Fibroblast of skin of scalp (primary cell): ENCODE measurements at places on chromosomes 3 and 15.

GRCh38 chr3:95460274-95460673 is 1354.1 kb upstream of the EPHA6 start:
- DNase-seq, result no peak

DNA sequence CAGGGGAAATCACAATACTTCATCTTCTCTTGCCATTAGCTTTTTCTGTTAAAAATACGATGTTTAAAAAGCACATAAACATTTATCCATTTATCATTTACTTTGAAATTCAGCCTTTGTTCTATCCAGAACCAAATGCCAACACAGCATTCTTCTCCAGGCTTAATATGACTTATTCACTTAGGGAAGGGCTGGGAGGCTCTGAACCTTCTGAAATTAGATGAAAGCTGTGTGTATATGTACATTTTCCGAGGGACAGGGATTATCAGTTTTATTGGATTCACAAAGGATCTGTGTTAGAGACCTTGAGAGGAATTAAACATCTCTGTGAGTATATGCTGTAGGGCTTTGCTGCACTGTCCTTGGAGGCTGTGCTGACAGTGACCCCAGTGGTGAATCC is 210.6 kb upstream of the UBE3A start:
- DNase-seq, result no peak

DNA sequence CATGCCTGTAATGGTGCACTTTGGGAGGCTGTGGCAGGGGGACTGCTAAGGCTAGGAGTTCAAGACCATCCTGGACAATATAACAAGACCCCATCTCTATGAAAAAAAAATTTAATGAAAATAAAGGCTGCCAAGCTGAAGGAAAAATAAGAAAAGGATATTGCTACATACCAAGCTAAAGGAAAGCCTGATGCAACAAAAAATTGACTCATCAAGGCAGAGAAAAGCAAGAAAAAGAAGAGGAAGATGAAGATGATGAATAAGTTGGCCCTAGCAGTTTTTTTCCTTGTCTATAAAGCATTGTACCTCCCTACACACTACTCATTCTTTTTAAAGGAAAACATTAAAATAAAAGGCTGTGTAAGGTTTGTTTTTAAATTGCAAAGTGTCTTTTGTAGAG is 441.9 kb upstream of the MDFIC2 start:
- DNase-seq, result no peak

DNA sequence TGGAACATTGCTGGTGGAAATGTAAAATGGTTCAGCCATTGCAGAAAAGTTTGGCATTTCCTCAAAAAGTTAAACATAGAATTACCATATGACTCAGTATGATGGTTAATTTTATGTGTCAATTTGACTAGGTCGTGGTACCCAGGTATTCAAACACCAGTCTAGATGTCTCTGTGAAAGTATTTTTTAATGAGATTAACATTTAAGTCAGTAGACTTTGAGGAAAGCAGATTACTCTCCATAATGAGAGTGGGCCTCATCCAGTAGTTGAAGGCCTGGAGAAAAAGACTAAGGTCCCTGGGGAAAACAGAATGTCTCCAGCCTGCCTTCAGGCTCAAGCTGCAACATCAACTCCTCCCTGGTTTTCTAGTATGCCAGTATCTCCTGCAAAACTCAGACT is 42.3 kb upstream of the TMEM87A start:
- peak; percentile 7 for DNase-seq

DNA sequence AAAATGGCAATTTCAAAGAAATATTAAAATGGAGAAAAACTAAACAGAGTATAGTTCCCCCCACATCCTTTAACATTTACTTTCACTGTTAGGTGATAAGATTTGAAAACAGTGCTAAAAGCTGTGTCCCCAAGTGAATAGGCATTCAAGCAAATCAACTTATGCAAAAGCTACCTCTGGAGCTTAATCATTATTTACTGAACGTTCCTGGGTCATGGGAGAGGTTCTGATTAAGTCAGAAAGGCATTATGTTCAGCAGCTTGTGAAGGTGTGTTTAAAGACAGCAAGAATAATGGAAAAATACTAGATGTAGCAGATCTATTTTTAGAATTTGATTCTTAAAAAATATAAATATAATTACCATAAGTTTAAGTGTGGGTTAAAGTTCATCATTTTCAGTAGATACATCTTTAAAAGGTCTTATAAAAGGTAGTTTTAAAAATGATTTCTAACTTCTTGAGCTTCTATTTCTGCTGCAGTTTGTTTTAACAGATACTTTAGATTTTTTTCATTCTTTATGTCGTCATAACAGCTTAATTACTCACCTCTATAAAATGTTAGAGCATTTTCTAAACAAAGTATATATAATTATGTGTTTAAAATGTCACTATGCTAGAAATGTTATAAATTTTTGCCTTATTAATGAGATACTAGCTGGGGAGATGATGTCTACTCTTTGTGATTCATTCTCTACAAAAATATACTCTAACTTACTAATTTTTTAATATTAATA is 127.9 kb downstream of the MITF start:
- peak; percentile 39 for DNase-seq

- DNase-seq, result peak; percentile 58
These were observed 37.8 kb upstream of the SPTSSB start for GRCh38 chr3:161409069-161409468.

DNA sequence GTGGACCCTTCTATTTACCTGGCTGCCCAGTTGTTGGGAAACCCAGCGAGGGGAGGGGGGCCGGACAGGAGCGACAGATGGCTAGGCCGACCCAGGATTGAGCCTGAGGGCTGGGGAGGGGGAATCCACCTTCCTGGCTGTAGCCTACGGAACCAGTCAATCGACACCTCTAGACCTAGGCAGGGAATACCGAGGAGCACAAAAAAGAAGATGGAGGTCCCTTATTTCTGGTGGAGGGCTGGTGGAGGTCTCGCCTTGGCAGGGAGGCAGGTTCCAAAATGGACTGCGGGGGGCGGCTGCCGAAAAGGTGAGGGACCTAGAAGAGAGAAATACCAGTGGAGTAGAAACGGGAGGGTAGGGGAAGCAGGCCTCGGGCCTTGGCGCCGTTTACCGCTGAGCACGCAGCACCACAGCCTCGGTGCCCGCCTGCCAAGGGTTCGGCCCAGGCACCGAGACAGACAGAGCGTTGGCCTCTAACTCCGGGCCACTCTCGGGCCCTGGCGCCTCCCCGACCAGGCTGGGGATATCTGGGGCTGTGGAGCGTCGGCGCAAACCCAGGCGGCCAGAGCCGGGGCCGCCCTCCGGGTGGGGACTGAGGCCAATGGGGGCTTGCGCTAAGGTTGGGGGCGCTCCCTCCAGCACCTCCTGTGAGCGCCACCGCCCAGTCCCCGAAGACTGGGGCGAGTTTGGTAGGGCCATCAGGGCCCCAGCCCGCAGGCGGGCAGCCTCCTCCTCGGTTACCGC is 1.6 kb downstream of the ANKRD63 start:
- DNase-seq, result no peak

DNA sequence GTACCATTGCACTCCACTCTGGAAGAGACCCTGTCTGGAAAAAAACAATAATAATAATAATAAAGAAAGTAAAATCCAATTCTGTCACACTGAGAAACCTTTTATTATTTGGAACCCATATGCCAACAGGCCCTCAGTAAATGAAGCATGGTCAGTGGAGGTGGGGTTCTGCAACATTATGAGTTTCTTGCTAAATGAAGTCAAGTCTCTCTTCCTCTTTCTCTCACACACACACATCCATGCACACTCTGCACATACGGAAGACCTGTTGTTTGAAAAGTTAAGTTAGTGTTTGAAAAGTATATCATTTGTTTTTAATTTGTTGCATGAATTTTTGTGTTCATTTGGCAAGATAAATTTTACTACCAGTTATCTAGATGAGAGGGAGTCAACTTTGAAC is 27.8 kb downstream of the GAP43 start:
- no peak for DNase-seq
